ENCODE measurements at places on chromosomes 13 and 19.

- no peak for DNase-seq
Measured at GRCh38 chr19:17352608-17353280, 15.4 kb downstream of the GTPBP3 start.

GRCh38 chr13:62483774-62484173 is 1068.1 kb upstream of the PCDH20 start:
- no peak for DNase-seq

DNA sequence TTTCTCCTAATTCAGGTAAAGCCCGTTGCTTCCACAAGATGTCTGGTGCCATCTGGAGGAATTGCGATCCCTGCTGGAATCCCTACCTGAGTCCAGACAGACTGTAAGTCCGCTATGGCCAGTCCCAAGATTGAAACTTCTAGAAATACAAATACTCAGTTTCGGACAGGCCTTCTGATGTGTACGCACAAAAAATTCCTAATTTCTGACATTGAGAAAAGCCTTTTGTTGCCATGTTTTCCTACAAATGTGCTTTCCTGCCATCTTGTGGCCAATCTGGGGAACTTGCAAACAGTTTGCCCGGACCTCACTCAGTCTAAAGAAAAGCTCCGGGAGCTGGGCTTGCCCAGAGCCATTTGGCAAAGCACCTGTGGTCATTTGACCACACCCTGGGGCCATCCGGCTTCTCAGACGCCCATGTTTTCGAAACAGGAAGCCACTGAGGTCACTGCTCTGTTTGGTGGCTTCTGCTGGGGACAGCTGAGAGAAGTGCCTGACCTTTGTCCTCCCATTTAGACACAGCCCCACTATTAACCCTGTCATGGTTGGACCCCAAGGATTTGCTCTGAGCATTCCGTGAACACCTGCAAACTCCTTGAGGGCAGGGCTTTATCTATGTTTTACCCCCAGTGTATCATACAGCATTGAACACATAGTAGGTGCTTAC is 79.4 kb downstream of the SLC15A1 start:
- peak; percentile 84 for DNase-seq

GRCh38 chr19:6691342-6691741 is 21.4 kb upstream of the TNFSF14 start:
- no peak for DNase-seq

GRCh38 chr13:113537205-113537604 is 46.7 kb upstream of the DCUN1D2 start:
- DNase-seq: no peak

DNA sequence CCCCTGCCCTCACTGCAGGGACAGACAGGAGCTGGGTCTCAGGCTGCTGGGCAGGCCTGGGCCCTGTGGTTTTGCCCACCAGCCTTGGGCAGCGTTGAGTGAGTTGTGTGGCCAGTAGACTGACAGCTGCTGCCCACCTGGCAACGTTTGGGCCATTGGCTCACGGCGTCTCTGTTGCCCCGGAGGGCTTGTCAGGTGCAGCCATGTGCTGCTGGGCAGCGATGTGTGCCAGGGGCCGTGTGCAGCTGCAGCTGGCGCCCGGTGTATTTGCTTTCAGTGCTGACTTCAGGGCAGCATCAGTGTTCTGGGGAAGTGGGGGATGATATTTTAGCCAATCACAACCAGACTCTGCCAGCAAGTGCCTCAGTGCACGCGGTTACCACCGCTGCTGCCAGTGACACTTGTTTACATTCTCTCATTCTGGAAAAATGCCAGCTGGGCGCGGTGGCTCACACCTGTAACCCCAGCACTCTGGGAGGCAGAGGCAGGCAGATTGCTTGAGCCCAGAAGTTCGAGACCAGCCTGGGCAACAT is 10.6 kb downstream of the FZR1 start:
- peak; percentile 96 for DNase-seq

- DNase-seq: no peak
Measured at GRCh38 chr19:49718511-49718910, 27.6 kb downstream of the CPT1C start.

DNA sequence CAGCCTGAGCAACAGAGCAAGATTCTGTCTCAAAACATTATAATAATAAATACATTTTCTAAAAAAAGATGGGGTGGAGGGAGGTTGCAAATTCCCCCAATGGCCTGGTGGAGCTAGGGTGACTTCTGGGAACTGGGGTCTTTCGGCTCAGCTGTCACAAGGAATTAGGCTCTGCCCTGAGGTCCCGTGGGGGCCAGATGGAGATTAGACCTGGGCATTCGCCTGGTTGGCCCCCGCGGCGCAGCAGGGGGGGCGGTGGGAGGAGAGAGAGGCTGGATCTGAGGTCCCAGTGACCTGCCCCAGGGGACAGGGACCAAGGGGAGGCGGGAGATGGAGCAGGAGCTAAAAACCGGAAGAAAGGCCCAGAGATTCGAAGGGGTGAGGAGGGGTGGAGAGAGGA is 14.8 kb downstream of the FUT6 start:
- DNase-seq: no peak

DNA sequence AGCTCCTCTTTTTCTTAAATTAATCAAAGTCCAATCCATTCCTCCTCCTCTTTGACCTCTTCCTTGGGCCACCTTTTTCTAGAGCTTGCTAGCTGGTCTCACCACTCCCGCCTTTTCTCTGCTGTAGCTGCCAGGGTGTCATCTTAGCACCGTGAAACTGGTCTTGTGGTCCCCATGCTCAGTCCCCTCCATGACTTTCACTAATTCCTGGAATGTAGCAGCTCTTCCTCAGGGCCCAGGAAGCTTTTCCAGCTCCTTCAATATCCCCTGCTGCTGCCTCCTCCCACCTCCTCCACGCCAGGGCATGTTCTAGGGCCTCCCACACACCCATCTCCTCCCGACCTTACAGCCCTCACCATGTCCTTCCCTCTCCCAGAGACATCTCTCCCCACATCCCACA is 222.2 kb downstream of the MYO16 start:
- no peak for DNase-seq

DNA sequence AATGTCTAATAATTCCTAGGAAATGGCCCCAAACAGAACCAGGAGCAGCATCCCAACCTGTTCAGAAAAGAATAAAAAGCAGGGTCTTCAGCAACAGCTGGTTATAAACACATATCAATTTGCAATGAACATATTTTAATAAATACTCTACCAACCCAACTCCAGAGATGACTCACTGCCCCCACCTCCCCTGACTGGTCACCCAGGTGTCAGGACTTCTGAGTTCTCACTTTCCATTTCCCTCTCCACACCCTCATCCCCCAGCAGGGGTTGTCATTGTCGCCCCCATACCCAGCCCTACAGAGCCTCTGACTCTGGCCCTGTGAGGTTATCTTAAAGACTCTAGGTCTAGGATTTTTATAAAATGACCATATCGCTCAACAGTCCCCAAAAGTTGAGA is 6.9 kb downstream of the SERPINE3 start:
- DNase-seq: no peak

DNA sequence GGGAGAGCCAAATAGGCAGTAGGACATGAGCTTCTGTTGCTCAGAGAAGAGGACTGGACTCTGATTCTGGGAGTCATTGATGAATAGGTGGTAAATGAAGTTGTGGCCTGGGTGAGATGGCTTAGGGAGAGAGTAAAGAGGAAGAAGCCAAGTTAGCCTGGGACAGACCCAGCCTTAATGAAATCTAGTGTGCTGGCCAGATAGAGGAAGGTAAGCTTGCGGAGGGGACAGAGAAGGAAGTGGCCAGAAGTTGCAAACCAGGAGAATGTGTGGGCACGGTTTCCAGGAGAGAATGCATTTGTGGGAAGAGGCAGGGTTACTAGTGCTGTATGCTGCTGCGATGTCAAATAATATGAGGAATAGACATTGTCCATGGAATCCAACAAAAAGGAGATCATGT is 83.3 kb upstream of the OLFM4 start:
- DNase-seq: no peak

DNA sequence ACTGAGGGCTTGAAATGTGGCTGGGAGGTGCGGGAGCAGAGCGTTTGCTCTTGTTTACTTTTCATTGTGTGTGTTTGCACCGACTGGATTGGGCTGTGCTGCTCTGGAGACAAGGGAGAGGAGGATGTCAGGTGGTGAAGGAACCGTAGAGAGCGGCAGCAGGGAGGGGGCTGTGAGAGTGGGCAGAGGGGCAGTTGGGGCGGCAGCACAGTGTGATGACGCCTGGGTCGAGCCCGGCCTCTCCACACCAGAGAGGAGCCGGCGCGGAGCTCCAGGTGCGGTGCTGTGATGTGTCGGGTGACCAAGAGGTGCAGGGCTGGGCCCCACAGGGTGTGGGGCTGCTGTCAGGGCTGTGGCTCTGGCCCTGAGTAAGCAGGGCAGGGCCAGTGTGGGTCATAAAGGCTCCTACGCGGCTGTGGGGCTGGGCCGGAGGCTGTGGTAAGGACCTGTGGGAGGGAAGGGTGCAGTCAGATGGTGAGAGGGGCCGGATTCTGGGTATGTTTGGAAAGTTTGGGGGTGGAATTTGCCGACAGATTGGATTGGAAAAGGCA is 10.5 kb downstream of the NAXD start:
- peak; percentile 68 for DNase-seq

DNA sequence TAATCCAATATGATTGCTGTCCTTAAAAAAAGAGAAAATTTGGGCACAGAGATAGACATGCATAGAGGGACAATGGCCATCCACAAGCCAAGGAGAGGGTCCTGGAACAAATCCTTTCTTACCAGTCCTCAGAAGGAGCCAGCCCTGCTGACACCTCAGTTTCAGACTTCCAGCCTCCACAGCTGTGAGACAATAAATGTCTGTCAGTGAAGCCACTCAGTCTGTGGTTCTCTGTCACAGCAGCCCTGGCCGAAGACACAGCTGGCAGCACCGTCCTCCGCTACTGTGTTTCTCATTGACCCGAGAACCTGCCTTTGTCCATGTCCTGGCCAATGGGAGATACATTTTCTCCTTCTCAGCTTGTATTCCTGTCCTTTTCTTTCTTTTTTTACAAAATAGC is 207.9 kb downstream of the TM9SF2 start:
- DNase-seq: no peak

GRCh38 chr13:43405457-43405856 is 381.3 kb downstream of the ENOX1 start:
- DNase-seq: no peak

DNA sequence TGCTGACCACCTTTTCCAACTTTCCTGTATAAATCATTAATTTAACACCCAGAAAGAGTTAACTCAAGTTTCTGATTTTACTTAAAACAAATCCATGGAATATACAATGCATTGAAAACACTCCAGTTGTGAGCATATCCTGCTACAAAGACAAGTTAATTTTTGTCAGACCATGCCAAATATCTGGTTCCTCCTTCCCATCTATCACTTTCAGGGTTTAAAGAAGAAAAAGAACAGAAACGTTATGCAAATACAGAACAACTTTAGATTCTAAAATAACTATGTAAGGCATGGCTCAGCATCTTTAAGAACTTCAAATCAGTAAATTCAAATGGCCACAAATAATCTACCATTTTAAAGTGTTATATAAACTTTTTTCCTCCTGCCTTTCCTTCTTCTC is 14.9 kb downstream of the MRPS31 start:
- DNase-seq: no peak

DNA sequence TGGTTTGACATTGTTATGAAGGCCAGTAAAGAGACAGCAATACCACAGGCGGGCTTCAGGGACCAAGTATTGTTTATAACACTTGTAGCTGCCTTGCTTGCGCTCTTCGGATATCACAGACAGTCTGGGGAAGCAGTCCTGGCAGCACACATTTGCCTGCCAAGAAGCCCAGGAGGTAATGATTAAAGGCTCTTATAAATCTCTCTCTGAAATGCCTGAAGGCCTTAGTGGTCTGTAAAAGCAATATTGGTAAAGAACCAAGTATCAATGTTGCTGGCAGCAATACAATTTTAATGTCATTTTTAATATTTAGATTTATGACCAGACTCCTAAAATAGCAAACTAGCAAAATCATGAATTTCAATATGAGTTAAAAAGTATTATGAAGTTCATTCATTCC is 1312.4 kb downstream of the PCDH9 start:
- DNase-seq: peak; percentile 29

GRCh38 chr13:30408319-30409101 is 13.8 kb upstream of the UBE2L5 start:
- DNase-seq: peak; percentile 66

DNA sequence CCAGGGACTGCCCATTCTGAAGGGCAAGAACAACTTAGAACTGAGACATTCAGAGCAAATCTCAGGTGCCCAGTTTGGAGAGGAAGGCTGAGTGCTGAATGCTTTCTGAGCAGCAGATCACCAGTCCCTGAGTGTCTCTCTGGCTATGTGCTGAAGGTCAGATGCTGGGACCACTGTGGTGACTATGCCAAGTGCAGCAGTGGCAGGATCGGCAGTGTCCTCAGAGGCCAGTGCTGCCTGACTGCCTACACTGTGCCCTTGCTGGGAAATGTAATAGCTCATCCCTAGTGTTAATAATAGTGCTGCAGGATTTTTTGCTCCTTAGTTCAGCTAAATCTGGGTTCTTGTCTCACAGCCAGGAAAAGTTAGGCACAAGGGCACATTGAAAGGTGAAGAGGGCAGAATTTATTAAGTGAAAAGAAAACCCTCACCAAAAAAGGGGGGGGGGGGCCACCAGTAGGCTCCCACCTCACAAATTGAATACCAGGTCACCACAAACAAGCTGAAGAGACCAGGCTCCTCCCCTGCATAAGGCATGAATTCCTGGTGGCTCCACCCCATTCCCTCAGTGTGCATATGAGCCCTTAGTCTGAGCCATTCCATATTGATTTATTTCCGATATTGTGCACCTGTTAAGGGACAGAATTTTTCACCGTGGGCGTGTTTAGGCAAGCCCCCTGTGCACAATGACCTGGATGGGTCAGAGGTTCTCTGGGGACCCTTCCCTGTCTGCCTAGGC is 18.5 kb downstream of the RFXAP start:
- no peak for DNase-seq

DNA sequence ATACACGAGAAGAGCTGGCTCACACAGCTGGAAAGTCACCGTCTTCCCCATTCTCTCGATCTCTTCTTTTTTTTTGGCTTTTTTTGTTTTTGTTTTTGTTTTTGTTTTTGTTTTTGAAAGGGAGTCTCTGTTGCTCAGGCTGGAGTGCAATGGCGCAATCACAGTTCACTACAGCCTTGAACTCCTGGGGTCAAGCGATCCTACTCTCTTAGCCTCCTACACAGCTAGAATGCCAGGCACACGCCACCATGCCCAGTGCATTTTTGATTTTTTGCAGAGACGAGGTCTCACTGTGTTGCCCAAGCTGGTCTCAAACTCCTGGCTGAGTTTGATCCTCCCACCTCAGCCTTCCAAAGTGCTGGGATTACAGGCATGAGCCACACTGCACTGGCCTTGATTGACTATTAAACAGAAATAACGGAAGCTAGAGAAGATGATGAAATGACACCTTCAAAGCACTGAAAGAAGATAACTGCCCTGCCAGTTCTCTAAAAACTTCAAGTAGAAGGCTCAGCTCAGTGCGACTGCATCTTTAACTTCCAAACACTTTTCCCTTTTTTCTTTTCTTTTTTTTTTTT is 4.0 kb downstream of the FXYD3 start:
- DNase-seq: no peak
